T-helper 2 cell treated with Interferon-gamma antibody and Interleukin-4, amounts not matched to agents 5 μg/mL and 100 μg/mL, for 36 hours (primary cell): ENCODE measurements at places on chromosomes 7 and 10.

DNA sequence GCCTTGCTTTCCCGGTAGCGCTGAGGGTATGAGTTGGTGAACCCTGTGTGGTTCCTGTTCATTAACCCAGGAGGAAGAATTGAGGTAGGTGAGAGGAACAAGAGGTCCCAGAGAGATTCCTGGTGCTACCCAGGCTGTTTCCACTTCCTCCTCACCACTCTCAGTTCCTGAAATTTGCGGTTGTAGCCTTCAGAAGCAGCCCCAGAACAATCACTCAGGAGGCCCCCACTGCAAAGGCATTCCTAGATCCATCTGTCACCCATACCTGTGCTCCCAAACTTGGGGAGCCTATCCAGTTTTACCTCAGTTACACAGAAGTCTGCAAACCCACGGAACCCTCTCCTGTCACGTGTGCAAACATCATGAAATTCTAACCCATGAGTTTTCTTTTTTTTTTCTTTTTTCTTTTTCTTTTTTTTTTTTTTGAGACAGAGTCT lies 9.0 kb upstream of the PIP4K2A start:
- no peak for DNase-seq

- DNase-seq, result no peak
Observed at GRCh38 chr10:6497620-6498019, 82.5 kb downstream of the PRKCQ start.

DNA sequence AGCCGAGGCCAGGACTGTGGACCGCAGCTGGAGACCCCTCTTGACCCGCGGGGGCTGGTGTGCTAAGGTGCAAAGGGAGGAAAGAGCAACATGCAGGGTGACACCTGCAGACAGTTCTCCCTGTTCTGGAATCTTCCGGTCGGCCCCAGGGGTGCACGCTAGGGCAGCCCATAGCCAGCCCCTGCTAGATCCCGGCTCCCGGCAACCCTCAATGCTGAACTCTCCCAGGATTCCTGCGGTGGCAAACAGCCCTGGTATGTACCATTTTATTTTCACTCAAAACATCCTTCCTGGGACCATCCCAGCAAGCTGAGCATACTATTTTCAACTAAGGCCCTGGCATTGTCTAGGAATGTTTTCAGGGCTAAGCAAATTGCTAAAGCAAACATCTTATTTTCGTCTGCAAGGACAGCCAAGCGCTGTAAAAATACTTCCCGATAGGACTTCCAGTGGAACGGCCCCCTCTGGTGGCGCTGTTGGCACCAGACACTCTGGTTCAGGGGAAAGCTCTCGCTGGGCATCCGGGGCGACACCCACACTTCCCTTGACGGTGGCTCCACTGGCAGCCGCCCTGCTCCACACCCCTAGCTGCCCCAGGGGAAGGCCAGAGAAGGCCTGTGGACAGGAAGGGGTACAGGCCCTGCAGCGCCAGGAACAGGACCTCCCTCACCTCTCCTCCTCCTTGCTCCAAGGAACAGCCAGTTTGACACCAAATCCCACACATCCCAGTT lies 99.4 kb downstream of the CTBP2 start:
- DNase-seq, result peak; percentile 9

- peak; percentile 72 for DNase-seq
Observed at GRCh38 chr10:102410429-102411073, 8.0 kb downstream of the PSD start.

GRCh38 chr10:88154596-88155250 lies 291.3 kb downstream of the PTEN start:
- no peak for DNase-seq
